Activated T-helper 1 cell treated with anti-CD3 and anti-CD28 coated beads, Interleukin-12 subunit alpha, Interleukin-12 subunit beta, Interleukin-2, Interleukin-4 antibody, amounts not matched to agents 30 ng/mL and 10 ng/mL and 1 ng/mL, durations not matched to agents 14 hours and 24 hours and 36 hours (primary cell): ENCODE measurements at places on chromosomes 4 and X. TPM values are rescaled to one million over a fixed set of nuclear protein-coding genes. Genes with fewer than 3 reads are reported as not detected.
A peak's percentile ranks its signal among the peaks of the same experiment; 100 is the strongest.

GRCh38 chr4:13580036-13580435 is 35.7 kb upstream of the NKX3-2 start:
- no peak for DNase-seq

GRCh38 chr4:4859325-4859798 is at the start of gene MSX1:
TSS of gene MSX1 (plus strand) at chr4:4859665. CDS start at chr4:4859900, 235 bp downstream.
- DNase-seq: no peak

DNA sequence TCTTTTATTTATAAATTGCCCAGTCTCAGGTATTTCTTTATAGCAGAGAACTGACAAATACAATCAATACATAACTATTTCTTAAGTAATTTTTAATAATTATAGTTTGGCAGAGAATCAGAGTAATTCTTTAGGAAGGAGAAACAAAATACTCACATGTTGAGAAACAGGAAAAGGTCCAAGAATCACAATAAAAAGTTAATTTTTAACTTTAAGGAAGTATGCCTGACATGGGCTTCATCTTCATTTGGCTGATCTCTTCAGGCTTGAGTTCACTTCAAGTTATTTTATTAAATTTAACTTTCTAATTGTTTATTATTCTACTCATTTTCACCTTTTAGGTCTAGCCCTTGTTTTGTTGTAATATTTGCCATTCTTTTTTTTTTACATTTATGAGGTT is 36.1 kb upstream of the RNF150 start:
- no peak for DNase-seq

The SUPT20HL1 gene
- 0.07 TPM in 1 of 2 replicates, not detected in the other for total RNA-seq

The HMGB2 gene
- total RNA-seq: 274 and 292 TPM in 2 replicates

The PPP4R3C gene
- total RNA-seq: not detected in 2 replicates

The NXF3 gene
- total RNA-seq: not detected in 2 replicates

The CYSLTR1 gene
- 13.9 and 14.2 TPM in 2 replicates for total RNA-seq

DNA sequence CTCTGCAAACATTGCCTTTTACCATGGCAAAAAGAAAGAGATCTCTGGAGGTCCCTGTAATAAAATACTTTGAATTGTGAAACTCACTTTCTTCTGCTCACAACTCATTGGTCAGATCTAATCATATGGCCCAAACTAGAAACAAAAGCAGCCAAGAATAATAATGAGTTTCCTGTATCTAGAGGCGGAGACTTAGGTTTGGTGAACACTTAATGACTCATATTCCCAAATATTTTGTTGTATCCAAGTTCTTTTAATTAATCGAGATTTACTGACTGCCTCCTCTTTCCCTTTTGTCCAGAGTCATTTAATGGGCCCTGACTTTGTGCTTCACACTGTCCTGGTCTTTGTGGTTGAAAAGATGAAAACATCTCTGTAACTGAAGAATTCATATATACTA is 190.6 kb downstream of the CCSER1 start:
- no peak for DNase-seq

The PPARGC1A gene
- total RNA-seq: not detected in 2 replicates

DNA sequence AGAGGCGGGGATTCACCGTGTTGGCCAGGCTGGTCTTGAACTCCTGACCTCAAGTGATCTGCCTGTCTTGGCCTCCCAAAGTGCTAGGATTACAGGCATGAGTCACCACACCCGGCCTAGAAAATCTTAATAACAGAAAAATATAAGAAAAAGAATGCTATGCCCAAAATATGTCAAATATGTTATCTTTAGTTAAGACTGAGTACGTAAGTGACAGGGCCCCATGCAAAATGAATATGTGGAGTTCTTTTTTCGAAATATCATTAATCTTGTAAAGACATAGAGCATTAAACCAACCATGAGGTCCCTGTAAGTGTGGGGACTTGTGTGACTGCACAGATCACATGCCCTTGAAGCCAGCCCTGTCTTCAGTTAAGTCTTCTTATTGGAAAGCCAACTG is 8.9 kb upstream of the ZNF518B start:
- DNase-seq: no peak

DNA sequence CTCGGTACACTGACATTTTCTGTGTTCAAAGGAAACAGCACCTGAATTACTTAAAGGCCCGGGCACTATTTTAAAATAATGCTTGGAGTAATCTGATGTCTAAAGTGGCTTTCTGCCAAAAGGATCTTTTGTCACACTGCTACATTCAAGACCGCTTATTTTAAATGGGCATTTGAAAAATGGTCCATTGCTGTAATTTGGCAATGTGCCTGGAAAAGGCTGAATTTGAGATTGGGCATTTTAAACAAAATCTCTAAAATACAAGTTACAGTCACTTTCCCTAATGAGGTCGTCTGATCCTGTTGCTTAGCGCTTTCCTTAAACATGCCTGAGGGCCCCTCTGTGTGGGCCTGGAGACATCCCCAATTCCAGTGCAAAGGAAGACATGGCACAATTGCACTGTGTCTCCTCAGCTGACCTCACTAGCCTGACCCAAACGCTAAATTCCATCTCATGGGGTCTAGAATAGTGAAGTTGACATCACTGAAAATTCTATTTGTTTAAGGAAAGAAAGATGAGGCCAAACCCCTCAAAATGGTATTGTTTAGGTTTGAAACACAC is 214.2 kb downstream of the GPC3 start:
- DNase-seq: no peak

DNA sequence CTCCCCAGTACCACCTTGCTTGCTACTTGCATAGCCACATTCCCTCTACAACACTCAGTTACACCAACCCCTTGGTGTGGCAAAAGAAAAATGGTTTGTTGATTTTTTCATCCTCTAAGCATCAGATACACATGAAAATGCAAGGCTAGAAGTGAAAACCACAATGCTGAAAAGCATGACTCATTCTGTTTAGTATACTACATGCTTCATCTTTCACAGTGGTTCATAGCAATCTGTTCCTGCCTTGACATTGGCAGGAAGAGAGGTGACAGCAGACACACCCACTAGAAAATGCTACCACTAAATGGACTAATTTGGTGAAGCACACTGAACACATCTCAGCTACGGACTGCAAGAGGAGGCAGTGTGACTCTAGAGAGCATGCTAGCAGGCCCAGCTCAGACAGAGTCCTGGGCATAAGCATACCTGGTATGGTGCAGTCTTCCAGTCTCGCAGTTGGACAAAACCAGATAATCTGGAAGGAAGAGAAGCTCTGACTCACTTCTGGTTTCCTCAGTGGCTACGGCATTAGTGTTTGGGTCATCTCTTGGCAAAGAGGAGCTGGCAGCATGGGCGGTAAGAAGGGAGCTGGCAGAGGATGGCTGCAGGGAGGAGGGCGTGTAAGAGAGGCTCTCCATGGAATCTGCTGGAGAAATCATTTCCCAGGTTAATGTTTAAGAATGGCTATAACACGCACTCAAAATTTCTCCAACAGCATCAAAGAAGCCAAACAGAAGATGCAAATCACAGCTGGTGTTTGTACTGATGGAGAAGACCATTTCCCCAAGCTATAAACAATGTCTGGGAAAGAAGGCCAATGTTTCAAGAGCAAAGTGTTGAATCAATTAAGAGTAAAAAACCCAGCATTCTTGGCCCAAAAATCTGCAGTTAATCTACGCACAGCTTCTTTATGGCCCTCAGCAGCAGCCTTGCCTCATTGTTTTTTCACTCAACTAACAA is 37.8 kb downstream of the GAB3 start:
- peak; percentile 46 for DNase-seq

DNA sequence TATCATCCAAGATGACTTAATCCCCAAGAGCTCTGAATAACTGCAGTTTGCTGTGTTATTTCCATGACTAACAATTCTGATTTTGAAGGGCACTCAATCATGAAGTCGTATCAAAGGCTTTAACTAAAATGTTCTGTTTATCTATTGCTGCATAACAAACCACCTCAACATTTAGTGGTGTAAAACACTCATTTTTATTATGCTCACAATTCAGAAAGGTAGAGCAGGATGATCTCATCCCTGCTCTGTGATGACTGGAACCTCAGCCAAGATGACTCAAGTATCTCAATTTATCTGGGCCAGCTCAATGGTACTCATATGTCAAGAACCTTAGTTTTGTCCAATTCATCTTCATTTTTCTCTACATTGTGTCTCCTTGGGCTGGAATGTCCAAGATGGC is 451.1 kb downstream of the PPARGC1A start:
- DNase-seq: no peak

GRCh38 chr4:152936446-152937335 is 568 bp downstream of the FHDC1 start:
- DNase-seq: no peak

GRCh38 chr4:57329279-57329678 is 219.1 kb upstream of the IGFBP7 start:
- no peak for DNase-seq

GRCh38 chr4:184476695-184477094 is 2.3 kb upstream of the IRF2 start:
- DNase-seq: peak; percentile 26

DNA sequence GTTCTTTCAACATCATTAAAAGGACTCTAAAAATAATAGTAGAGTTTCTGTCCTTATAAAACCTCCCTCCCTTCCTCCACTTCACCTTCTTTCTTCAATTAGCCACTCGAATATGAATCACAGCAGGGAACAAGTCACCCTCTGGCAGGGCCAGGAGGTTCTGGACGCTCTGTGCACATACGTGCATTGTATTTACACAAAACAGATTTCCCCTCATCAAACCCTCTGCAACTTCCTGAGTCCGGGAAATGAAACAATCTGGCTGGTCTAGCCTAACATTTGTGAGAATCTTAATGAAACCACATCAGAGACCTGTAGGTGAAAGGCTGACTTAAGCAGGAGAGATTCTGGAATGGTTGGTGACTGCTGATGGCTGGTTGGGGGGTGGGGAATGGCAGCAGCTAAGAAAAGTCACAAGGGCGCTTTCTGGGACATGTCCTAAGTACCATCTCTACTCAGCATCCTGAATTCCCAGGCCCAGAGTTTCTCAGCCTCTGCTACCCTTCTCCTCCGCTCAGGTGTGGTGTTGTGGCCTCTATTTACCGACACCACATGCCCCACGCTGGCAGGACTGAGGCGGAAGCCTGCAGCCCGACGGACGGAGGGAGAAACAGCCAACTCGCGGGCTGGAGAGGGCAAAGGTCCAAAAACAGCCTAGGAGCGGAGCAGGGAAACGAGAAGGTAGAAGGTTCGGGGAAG is 1.0 kb downstream of the ZDHHC9 start:
- DNase-seq: no peak

- DNase-seq: no peak
Observed at GRCh38 chr4:119118397-119118796, 17.2 kb upstream of the MYOZ2 start.

- DNase-seq: no peak
Observed at GRCh38 chrX:28599957-28600356, 12.7 kb downstream of the IL1RAPL1 start.

- DNase-seq: no peak
Observed at GRCh38 chrX:36087366-36087765, 167.8 kb downstream of the CFAP47 start.

The PSAPL1 gene
- total RNA-seq: not detected in 2 replicates

The MAGEA2 gene
- not detected in 2 replicates for total RNA-seq

- no peak for DNase-seq
Observed at GRCh38 chrX:108036298-108036973, 8.4 kb upstream of the VSIG1 start.

- DNase-seq: no peak
Observed at GRCh38 chr4:156710365-156711192, 261.0 kb downstream of the PDGFC start.

GRCh38 chrX:130110379-130111219 is at the start of gene ELF4:
TSS of gene ELF4 (minus strand) at chrX:130110497. CDS start at chrX:130081330, 29,167 bp downstream.
- DNase-seq: peak; percentile 38

DNA sequence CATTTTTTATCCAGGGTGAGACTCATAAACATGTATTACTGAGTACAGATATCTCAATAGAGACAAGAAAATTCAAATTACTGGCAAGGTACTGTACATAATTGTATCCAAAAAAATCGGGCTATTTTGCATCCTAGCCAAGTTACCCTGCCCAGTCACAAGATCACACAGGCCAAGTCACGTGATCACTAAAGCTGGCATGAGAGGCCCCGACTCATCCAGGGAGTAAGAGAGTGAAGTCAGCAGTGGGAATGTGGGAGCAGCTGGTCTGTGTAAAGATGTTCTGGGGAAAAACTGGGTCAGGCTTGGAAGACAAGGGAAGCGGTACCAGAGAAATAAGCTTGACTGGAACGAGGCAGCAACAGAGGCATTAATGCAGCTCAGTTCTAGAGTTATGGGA is 119.3 kb upstream of the STS start:
- no peak for DNase-seq

The LRCH2 gene
- total RNA-seq: not detected in 2 replicates

The UBA6 gene
- total RNA-seq: 78.2 and 78.5 TPM in 2 replicates

GRCh38 chrX:17882680-17883079 is 21.6 kb upstream of the RAI2 start:
- DNase-seq: no peak
